NCI-H1417 (cell line): ENCODE measurements at places on chromosomes 5 and 9.

- DNase-seq = peak; percentile 14
Measured at GRCh38 chr5:36073595-36074216, 7.0 kb upstream of the UGT3A2 start.

DNA sequence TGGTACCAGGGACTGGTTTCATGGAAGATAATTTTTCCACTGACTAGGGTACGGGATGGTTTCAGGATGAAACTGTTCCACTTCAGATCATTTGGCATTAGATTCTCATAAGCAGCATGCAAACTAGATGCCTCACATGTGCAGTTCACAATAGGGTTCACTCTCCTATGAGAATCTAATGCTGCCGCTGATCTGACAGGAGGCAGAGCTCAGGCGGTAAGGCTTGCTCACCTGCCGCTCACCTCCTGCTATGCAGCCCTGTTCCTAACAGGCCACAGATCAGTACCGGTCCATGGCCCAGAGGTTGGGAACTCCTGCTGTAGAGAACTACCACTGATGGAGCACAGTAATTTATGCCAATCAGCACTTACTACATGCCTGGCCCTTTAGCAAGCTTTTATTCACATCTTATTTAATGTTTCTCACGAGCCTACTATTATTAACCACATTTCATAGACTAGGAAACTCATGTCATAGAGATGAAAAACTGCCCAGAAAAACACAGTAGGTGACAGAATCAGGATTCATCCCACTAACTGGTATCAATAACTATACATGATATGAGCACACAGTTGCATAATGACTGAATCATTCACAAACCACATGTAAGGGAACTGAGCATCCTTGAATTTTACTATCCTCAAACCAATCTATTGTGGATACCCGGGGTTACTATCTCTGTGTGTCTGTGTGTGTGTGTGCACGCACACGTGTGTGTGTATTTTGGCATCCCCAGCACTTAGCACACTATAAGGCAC, 46.5 kb downstream of the SVEP1 start:
- no peak for DNase-seq

GRCh38 chr9:2163231-2163885, 148.2 kb downstream of the SMARCA2 start:
- DNase-seq = no peak

- DNase-seq = no peak
Measured at GRCh38 chr5:134913795-134914194, 8.9 kb downstream of the PCBD2 start.

DNA sequence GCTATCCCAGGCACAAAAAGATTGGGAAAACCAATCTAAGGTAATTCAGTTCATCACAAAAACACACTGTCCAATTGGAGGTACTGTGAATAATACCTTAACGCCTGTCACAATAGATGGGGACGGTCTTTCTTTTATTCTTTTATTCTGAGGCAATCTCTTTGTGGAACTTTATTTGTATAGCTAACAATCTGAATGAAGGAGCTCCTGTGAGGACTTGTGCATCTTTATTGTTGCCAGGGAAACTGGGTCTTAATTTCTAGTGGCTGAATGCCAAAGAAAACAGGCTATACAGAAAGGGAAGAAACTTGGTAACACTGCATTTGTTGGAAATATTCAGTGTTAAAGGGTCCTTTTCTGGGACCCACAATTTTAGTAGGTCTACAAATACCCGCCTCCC, 546.9 kb upstream of the C9orf72 start:
- DNase-seq = peak; percentile 83

DNA sequence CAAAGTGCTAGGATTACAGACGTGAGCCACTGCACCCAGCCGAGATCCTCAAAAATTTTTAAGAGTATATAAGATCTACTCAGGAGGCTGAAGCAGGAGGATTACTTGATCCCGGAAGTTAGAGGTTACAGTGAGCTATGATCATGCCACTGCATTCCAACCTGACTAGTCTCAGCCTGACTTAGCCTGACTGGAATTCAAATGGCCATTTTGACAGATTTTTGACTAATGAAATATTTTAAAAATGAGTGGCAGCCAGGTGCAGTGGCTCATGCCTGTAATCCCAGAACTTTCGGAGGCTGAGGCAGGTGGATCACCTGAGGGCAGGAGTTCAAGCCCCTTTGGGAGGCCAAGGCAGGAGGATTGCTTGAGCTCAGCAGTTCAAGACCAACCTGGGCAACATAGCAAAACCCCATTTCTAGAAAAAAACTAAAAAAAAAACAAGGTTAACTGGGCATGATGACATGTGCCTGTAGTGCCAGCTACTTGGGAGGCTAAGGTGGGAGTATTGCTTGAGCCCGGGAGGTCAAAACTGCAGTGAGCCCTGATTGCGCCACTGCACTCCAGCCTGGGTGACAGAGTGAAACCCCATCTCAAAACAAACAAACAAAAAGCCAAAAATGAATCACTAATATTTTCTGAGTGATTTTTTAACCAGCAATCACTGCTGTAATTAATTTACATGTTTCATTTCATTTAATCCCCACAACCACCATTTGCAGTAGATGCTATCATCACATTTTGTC, 16.6 kb downstream of the ATOX1 start:
- DNase-seq = no peak

DNA sequence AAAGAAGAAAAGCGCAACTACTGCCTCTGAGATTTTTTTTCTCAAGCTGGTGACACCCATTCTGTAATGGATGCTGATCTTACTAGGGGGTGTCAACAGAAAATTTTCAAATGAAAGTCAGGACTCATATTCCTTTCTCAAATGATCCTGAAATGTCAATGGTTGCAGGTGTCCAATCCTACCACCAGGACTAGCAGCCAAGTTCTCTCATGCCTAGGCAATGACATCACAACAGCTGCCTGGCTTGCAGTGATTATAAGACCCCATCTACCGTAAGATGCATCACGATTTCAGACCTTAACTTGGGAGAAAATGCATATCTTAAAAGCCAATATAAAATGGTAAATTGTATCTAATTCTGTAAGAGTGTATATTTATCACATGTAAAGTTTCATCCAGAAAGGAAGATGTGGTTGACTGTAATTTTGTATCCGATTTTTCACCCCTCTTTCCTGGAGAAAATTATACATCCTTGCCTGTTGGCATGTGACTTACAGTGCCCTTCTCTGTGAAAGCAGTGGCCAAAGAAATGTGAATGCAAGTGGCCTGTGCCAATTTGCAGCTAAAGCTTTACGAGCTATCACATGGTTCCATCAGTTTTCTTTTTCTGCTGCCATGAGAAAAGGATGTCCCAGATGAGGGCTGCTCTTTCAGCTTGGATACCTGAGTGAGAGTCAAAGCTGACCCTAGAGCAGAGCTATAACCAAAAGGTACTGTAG, 104.4 kb downstream of the DENND1A start:
- DNase-seq = no peak

DNA sequence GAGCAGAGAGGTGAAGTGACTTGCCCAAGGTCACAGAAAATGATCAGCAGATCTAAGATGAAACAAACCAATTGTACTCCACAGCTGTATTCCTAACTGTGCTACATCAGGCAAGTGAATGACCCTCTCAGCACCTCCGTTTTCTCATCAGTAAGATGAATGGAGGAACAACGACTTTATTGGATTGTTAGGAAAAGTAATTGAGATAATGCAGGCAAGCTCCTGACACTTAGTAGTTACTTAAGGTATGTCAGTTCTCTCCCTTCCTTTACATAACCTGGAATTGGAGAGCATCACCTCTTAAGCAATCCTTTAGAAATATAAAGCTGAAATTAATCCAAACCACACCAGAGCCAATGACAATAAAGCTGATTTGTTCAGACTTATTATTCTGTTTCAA, 451.2 kb upstream of the CD180 start:
- peak; percentile 53 for DNase-seq

- no peak for DNase-seq
Measured at GRCh38 chr5:81241961-81242648, 9.0 kb downstream of the CKMT2 start.

DNA sequence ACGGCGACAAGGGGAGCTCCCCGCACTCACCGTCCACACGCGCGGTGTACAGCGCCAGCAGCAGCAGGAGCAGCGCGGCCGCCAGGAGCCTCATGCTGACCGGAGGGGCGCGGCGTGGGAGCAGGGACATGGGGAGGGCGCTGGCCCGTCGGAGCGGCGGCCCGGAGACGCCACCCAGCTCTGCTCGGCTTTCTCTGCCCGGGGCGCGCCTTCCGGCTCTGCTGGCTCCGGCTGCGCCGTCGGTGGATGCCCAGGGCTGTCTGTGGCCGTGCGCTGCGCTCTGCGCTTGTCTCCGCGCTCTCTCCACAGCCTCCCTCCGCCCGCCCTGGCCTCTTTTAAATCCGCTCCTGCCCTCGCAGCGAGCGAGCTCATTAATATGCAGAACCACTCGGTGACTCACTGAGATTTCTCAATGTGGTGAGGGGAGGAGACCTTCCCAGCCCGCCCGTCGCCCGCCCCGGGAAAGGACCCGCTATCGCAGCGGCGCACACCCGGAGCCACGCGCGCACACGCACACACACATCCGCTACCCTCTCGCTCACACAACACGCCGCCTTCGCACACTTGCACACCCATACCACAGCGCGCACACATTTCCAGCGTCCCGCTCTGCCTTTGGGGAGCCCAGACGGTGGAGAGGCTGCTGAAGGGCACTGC, at the start of gene CXCL14:
TSS of gene CXCL14 (minus strand) at position 307 of the 657 bp plus-strand sequence. CDS start at position 94, 213 bp downstream.
- peak; percentile 12 for DNase-seq

DNA sequence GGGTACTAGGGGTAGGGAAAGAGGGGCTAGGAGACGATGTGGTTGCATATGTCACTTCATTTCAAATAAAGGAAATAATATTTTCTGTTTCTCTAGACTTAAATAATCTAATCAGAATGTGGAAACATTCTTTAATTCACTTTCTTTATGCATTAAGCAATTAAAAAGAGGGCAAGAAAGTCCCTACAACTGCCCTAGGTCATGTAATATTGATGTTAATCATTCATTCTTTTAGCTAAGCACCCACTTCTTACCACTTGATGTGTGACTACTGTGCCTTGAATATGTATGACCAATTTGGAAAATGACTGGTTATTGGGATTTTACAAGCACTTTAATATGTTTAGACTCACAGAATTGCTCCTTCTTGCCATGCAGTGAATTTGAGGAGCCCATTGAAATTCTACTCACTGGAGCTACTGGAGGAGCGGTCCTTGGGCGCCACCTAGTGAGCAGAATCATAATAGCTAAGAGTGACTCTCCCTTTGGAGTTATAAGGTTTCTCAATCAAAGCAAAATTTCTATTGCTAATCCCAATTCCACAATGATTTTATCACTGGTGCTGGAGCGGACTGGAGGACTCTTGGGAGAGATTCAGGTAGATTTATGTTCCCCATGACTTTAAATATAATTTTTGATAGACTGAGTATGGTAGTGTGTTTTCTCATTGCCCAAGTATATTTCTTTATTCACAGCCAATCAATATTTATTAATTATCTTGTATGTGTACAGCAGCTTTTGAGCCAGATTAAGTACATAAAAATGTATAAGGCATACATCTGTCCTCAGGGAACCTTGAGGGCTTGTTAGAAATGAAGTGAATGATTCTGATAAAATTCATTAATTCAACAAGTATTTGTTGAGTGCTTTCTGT, 225.1 kb downstream of the ADGRV1 start:
- peak; percentile 32 for DNase-seq

- no peak for DNase-seq
Measured at GRCh38 chr5:132049559-132049958, 10.9 kb upstream of the IL3 start.

- DNase-seq = no peak
Measured at GRCh38 chr5:151357792-151358191, 10.4 kb upstream of the SLC36A2 start.

- no peak for DNase-seq
Measured at GRCh38 chr9:34993502-34994259, 4.1 kb downstream of the DNAJB5 start.

- no peak for DNase-seq
Measured at GRCh38 chr9:79572032-79572607, 355 bp downstream of the TLE4 start.

- no peak for DNase-seq
Measured at GRCh38 chr9:114086009-114086408, 7.9 kb upstream of the AMBP start.

- DNase-seq = no peak
Measured at GRCh38 chr5:105954341-105954740, 1716.4 kb downstream of the EFNA5 start.

DNA sequence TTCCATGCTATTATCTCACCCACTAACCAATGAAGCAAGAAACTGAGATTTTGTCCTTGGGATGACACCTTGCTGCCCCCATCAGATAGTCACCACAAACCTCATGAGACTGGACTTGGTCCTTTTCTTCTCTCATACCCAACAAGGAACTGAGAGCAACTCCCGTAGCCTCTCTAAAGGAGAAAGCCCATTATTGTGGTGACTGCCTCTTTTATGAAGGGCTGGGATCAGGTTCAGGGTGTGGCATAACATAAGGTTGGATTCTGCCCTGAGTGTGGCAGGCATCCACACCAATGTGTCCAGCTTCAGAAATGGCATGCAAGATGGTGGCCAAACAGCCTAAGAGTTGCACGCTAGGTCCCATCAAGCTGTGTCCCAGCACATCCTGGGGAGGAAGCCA, 1.3 kb upstream of the ACTL7A start:
- no peak for DNase-seq

GRCh38 chr5:773517-774264, 10.8 kb downstream of the ZDHHC11B start:
- no peak for DNase-seq

GRCh38 chr5:173515526-173515925, 100.9 kb downstream of the BOD1 start:
- DNase-seq = no peak

- DNase-seq = no peak
Measured at GRCh38 chr9:130785940-130786508, 49.0 kb upstream of the ABL1 start.

DNA sequence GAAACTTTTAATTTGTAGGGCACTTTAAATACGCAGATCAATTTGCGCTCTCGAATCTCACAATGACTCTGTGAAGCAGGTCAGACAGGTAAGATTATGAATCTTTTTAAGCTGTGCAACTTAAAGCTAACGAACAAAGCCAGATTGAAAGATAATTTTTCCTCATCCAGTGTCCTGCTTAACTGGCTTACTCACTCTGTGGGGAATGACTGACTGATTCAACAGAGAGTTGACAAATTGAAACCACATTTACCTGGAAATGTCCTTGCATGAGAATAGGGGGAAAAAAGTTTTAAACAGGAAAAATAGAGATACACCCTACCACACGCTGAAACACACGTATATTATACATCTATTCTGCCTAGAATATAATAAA, 187.9 kb downstream of the MAN2A1 start:
- no peak for DNase-seq

DNA sequence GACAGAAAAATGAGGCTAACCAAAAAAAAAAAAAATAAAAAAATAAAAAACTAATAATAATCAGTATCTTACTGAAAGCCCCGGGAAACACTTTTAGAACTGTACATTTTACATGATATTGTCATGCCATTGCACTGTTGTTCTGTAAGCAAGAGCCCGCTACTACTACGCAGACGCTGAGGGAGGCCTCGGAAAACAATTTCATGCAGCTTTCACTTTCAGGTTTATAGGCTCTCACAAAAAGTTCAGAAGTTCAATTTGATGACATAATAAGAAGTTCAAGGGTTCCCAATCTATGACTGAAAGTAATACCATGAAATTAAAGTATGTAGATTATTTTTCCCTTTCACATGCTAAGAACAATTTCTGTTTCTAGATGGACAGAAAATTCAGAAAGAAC, 318.3 kb upstream of the ITGA1 start:
- DNase-seq = no peak
